Stimulated activated CD8-positive, alpha-beta memory T cell treated with anti-CD3 and anti-CD28 coated beads, Interleukin-2, amount 100 ng/mL, for 1 hour (primary cell): ENCODE measurements at places on chromosomes 7 and 10.

DNA sequence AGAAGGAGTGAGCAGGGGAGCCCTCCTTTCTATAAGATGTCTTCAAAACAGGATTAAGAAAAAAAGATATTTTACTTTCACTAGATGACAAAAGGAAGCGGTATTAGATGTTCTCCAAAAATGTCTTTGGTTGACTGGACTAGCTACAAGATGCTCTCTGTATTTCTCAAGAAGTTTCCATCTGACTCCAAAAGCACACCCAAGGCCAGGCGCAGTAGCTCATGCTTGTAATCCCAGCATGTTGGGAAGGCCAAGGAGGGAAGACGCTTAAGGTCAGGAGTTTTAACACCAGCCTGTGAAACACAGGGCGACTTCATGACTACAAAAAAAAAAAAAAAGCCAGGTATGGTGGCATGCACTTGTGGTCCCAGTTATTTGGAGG lies 84.5 kb downstream of the PIP4K2A start:
- DNase-seq: no peak

- DNase-seq: no peak
Measured at GRCh38 chr10:132657127-132657706, 119.6 kb downstream of the INPP5A start.

- DNase-seq: no peak
Measured at GRCh38 chr10:88763441-88763840, 3.6 kb downstream of the LIPN start.

DNA sequence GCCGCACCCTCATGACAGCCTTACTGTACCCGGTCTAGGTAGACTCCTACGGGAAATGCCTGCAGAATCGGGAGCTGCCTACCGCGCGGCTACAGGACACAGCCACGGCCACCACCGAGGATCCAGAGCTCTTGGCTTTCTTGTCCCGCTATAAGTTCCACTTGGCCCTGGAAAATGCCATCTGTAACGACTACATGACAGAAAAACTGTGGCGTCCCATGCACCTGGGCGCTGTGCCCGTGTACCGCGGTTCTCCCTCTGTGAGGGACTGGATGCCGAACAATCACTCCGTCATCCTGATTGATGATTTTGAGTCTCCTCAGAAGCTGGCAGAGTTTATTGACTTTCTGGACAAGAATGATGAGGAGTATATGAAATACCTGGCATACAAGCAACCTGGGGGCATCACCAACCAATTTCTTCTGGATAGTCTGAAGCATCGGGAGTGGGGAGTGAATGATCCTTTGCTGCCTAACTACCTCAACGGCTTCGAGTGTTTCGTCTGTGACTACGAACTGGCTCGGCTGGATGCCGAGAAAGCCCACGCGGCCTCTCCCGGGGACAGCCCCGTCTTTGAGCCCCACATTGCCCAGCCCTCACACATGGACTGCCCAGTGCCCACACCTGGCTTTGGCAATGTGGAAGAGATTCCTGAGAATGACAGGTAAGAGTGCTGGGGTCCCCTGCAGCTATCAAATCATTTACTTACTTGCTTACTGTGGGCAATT lies 8.5 kb upstream of the CHCHD1 start:
- no peak for DNase-seq

DNA sequence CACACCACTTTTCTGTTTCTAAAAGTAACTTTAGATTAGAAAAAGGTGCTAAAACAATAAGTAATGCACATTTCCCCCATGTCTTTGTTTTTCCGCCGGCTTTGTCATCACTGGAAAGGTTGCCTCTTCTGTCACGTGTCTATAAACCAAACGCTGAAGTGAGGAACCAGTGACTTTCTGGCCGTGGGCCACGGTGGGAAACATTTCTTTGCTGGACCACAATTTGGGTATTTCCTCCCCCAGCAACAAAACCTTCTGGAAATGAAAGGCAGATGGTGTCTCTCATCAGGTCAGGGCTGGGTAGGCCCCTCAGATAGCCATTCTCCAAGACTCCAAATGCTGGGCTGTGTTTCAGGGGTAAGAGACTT lies 174.5 kb downstream of the SH3PXD2A start:
- no peak for DNase-seq
